Activated CD8-positive, alpha-beta T cell treated with anti-CD3 and anti-CD28 coated beads for 36 hours (primary cell): ENCODE measurements at places on chromosomes 11 and 22. TPM values are rescaled to one million over a fixed set of nuclear protein-coding genes. Genes with fewer than 3 reads are reported as not detected.

DNA sequence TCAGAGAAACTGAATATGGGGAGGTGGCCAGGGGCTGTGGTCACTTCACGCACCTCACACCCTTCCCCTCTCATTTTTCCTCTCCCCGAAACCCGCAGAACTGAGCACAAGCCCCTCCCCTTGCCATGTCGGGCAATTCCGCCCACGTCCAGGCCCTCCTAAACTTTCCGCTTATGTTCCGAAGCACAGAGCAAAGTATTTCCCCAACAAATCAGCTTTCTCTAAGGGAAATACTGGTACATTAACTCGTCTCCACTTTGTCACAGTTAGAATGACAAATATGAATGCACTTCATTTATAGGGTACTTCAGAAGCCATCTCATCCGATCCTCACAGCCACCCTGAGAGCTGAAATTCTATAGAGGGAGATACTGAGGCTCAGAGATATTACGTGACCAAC, 94.7 kb upstream of the TMEM45B start:
- DNase-seq, result no peak

DNA sequence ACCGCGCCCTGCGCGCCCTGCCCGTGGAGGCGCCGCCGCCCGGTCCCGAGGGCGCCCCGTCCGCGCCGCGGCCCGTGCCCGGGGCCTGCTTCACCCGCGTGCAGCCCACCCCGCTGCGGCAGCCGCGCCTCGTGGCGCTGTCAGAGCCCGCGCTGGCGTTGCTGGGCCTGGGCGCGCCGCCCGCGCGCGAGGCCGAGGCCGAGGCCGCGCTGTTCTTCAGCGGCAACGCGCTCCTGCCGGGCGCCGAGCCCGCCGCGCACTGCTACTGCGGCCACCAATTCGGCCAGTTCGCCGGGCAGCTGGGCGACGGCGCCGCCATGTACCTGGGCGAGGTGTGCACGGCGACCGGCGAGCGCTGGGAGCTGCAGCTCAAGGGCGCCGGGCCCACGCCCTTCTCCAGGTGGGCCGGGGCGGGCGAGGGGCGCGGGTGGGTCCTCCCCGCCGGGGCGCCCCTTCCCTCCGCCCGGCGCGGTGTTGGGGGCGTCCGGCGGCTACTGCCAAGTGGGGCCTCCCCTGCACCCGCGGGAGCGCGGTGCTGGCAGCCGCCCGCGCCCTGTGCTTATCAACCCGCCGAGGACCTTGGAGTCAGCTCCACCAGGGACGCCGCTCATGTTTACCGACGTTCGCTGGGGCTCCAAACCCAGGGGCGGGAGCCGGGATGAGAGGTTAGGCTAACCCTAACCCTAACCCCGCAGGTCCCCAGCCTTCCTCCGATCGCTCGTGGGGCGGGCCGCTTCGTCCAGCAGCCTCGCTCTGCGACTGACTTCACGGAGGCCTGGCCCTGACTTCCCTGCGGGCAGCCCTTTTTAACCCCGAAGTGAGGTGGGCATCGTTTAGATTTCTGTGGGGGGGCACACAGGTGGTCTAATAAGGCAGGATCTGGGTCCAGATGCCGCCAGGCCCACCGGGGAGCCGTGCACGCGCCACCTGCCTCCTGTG, 649 bp downstream of the SELENOO start:
- no peak for DNase-seq

The C11orf87 gene
- total RNA-seq, result not detected

DNA sequence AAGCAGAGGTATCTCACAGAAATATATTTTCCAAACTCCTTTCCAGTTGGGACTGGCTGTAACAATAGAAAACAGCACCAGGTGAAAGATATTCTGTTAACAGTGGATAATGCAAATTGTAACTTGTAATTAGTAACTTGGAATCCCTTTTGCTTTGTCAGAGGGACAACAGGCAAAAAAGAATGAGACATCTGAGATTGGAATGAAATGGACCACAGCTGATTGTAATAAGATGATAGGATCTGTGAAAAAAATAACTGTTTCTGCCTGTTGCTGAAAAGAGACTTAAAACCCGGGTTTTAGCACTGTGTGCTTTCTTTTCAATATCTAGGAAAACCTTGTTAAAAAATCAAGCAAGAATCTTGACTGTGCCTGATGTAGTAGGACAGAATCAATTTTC, 655.7 kb downstream of the METTL15 start:
- no peak for DNase-seq

- DNase-seq, result no peak
Observed at GRCh38 chr11:47014097-47014496, 77.5 kb downstream of the CSTPP1 start.

GRCh38 chr11:336659-337198, 16.1 kb upstream of the IFITM3 start:
- DNase-seq, result no peak

GRCh38 chr11:78594814-78595213, 20.1 kb upstream of the NARS2 start:
- no peak for DNase-seq

The PGM2L1 gene
- 5.8 TPM for total RNA-seq

DNA sequence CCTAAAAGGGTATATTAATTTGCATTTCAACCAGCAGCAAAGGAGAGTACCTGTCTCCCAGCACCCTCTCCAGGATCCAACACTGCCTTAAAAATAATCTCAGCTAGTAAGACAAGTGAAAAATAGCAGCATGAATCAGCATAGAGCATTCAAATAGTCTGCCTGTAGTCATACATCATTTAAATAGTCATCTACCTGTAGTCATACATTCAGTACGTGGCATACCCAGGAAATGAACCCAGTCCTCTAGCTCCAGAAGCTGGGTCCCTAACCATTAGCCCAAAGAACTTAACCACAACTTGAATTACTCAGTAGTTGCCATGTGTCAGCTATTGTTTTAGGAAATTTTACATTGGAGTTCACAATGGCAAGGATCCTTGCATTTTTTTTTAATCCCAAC, 9.3 kb downstream of the TENM4 start:
- no peak for DNase-seq

DNA sequence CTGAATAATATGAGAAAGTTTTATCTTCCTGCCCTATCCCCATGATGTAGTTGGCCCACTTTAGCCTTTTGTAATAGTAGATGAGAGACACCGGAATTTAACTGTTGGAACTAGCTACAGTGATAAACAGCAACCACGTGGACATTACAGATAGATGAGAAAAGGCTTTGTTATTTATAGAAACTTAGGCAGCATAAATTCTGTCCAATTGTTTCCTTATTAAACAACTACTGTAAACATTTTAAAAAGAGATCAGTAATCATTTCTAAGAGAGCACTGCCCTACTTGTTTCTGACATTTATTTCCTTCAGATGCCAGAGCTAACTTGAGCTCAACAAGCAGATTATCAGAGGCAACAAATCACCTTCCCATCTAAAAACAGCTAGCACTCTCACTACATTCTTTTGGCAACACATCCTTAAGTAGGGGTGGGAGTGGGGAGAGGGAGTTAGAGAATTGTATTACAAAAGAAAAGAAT, 63.1 kb downstream of the SOX6 start:
- no peak for DNase-seq

DNA sequence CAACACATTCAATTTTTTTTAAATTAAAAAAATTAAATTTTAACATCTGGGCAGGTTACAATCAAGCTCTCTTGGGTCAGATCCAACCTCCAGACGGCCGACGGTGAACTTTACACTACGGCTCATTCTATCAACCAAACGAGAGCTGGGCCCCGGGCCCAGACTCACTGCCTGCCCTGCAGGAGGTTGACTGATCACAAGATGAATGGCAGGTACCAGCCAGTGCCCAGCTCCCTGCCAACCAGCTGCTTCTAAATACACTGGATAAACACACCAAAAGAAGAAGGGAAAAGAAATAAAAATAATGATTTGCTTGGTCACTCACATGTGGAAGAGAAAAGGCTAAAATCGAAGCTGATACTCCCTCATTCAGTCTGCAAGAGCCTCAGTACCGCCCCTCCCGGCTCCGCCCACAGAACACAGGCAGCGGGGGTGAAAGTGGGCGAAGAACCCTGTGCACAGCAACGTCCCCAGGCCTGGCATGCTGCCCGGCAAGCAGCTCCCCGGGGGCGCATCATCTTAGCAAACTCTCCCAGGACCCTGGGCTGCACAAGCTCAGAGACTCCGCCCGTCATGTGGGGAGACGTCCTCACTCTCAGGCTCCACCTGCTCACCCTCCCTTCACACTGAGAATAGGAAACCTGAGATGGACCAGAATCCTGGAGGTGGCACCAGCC, 303.4 kb downstream of the SHANK2 start:
- no peak for DNase-seq

- DNase-seq, result no peak
Observed at GRCh38 chr22:28029956-28030355, 110.9 kb upstream of the PITPNB start.

- no peak for DNase-seq
Observed at GRCh38 chr11:131002145-131002544, 85.9 kb upstream of the SNX19 start.
